SJCRH30 (cell line): ENCODE measurements at places on chromosomes 4 and X.

- DNase-seq = no peak
Measured at GRCh38 chr4:8073206-8073863, 85.3 kb downstream of the ABLIM2 start.

GRCh38 chrX:15349046-15349445 lies 13.7 kb upstream of the PIGA start:
- DNase-seq = peak; percentile 45

DNA sequence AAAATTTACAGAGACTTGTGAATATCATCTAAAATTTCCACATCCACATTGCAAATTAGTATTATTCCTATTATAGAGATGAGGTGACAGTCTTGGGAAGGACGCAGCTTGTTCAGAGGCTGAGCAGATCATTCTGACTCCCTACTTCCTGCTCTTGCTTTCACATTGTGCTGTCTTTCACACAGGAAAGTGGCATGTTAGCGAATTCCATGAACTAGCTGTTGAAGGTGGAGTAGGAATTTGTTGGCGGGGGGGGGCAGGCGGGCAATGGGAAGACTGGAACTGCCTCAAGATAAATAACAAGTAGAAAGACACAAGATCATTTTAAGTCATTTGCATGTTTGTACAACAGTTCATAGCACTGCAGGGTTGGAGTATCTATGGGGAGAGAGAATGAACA lies 2.3 kb downstream of the PF4V1 start:
- no peak for DNase-seq

GRCh38 chrX:1754077-1754476 lies 139.2 kb downstream of the ASMT start:
- DNase-seq = no peak

DNA sequence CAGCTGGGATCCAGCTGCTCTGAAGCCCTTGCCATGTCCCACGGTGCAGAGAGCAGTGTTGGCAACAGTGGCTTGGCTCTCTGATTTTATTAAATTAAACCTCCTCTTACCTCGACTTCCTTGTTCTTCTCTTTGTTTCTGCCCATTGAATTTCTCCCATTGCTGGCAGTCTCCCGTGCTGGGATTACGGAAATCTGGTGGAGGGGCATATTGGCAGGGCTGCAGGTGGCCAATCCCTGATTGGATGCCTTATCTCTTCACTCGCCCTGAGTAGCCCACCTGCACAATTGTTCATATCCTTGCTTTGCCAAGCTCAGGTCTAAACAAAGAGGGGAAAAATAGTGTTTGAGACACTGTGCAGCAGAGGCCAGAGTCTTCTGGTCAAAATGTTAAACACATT lies 493.9 kb downstream of the TMA16 start:
- no peak for DNase-seq

DNA sequence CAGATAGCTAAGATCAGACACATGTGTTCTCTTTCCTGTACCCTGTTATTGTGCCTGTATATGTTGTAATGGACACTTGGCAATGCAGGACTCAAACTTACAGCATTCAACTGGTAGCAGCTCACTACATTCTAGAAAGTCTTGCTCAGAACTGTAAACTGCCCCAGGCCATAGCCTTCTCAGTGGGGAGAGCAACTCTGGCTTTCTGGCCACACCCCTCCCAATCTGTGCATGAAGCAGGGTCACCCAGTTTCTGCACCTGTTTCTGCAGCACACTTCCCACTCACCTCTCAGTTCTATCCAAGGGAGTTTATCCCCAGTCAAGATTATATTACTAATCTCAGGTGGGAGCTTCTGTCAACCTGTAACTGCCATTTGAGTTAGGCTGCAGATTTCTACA lies 38.9 kb upstream of the TBX22 start:
- DNase-seq = no peak

DNA sequence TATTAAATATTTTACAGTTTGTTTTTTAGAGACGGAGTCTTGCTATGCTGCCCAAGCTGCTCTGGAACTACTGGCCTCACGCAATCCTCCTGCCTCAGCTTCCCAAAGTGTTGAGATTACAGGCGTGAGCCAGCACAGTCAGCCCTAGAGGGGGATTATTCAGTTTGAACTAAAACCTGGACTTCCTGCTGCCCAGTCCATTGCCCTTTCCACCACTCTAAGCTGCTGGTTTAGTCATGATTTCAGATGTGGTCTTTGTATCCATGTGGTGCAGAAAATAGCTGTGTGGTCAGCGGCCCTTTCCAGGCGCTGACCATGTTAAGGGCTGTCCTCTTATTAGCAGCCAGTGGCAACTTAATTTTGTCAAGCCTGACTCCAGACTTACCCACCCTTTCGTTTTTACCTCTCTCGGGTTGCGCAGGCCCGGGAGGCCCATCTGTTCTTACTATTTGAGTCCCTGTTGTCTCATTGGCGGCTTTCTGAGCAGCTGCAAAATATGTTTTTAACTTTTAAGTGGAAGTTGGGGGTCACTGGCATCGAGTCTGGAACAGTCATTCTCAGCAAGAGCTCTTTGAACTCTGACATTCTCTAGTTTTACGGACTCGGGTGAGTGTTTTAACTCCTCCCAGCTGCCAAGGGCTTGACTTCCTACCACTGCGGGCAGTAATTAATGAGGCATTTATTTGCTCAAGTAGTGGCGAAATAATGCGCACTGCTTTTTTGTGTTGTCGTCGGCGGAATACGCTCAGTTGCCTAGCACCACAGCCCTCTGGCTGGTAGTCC lies 773 bp upstream of the VMA21 start:
- peak; percentile 41 for DNase-seq

- DNase-seq = no peak
Measured at GRCh38 chrX:104432321-104432720, 133.7 kb upstream of the IL1RAPL2 start.

DNA sequence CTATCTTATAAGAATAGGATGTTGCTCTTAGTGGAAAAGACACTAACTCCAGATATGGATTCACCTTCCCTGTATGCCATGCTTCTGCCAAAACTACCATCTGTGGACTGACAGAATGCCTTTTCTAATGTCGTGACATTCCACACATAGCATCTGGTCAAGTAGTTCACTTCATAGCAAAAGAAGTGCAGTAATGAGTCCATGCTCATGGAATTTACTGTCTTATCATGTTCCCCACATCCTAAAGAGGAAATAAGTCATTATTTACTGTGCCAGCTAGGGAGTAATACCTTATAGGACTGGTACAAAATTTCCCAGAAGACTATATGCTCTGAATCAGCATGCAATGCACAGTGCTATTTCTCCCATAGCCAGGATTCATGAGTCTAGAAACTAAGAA lies 562.4 kb downstream of the TLL1 start:
- peak; percentile 3 for DNase-seq

- peak; percentile 57 for DNase-seq
Measured at GRCh38 chr4:112515198-112516065, 548 bp downstream of the NEUROG2 start.

GRCh38 chr4:53037892-53038291 lies 175.8 kb downstream of the RASL11B start:
- no peak for DNase-seq

GRCh38 chr4:169226565-169226964 lies 44.2 kb downstream of the SH3RF1 start:
- no peak for DNase-seq
